ENCODE measurements at places on chromosomes 2 and 18.

- no peaks in the 10 kb centered on the region for H3K36me3 ChIP-seq
- no peak overlapping the region for H3K4me3 ChIP-seq
- H3K27me3 ChIP-seq = no peaks in the 10 kb centered on the region
- DNase-seq = no peak
Observed at GRCh38 chr2:127153691-127154158, 46.8 kb upstream of the BIN1 start.

- H3K36me3 ChIP-seq = no peaks in the 10 kb centered on the region
- H3K27ac ChIP-seq = no peak overlapping the region
- DNase-seq = no peak
- no peak overlapping the region for H3K4me3 ChIP-seq
Observed at GRCh38 chr2:128727404-128727803, 408.7 kb upstream of the HS6ST1 start.

DNA sequence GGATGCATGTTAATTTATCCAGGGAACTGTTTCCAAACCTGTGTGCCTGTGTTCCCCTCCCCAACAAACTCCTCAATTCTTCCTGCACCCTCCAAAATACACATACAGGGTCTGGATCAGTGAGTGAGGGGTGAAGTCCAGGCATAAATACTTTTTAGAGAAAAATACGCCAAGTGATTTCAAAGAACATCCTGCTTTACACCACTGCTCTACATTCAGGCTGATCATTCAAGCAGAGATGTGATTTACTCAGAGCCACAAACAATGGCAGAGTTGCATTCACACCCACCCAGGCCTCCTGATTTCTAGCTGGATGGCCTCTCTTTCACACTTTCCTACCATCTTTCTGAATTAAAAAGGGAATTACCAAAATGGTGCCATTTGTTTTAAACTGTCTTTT lies 289.5 kb upstream of the SLC14A2 start:
- H3K27ac ChIP-seq = no peak overlapping the region
- H3K27me3 ChIP-seq = no peaks in the 10 kb centered on the region
- no peaks in the 10 kb centered on the region for H3K36me3 ChIP-seq
- no peaks in the 10 kb centered on the region for H3K4me1 ChIP-seq
- DNase-seq = no peak
- H3K4me3 ChIP-seq = no peak overlapping the region

DNA sequence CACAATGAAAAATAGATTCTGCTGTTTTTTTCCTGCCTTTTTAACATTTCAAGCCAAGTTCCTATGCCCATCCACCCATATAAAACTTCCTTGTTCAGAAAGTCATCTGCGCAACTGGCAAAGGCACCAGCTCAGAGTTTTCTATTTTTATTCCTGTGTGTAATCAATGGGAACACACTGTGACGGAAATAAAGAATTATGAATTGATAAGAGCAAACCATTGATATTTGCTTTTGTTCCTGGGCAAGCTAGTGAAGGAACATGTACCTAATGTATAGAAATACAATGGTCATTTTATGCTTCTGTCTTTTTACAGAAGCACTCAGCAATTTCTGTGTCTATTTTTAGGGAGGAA lies 30.8 kb upstream of the AAK1 start:
- H3K4me3 ChIP-seq = peak overlapping the region; percentile 50
- H3K27ac ChIP-seq = peak overlapping the region; percentile 88
- no peaks in the 10 kb centered on the region for H3K27me3 ChIP-seq
- no peaks in the 10 kb centered on the region for H3K36me3 ChIP-seq

DNA sequence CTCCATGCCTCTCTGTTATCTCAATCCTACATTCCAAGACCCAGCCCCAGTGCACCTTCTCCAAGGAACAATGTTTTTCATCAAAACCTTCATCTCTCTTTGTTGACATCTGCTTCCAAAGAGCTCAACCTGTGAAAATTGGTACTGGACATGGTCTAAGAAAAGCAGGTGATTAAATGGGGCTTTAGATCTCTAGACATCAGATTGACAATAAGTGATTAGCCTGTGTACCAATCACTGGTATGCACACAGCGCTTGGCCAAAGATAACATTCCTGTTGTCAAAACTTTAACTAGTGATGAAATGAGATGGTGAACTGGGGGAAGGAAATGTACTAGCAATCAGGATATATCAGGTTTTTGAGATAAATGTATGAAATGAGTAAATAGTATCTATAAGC lies 183.3 kb downstream of the TDRD15 start:
- H3K27ac ChIP-seq = no peak overlapping the region
- H3K36me3 ChIP-seq = no peaks in the 10 kb centered on the region
- DNase-seq = no peak
- no peak overlapping the region for H3K4me3 ChIP-seq

DNA sequence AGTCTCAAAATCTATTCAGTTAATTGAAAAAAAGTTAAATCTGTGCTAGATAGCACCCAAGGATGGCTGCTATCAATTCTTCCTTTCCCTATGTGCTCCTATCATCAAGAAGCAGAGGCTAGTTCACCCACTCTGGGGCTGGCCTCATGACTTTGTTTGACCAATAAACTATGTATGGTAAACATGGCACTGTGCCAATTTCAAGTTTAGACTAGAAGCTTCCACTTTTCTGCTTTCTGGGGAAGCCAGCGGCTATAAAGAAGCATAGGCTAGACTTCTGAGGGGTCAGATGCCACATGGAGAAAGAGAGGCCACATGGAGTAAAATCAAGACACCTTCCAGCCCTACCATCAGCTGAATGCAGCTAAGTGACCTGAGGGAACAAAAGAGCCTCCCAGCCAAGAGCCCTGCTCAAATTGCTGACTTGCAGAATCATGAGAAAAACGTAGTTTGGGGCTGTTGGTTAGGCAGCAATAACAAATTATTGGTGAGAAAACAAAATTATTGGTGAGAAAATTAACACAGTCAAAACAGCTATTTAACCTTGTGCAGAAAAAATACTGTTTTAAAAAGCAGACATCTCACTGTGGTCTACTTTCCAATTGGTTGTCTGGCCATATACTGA lies 86.5 kb upstream of the SLC14A2 start:
- H3K36me3 ChIP-seq = no peaks in the 10 kb centered on the region
- no peaks in the 10 kb centered on the region for H3K27me3 ChIP-seq
- peaks cover 9% of the 10 kb centered on the region for H3K4me1 ChIP-seq
- H3K4me3 ChIP-seq = no peak overlapping the region

- H3K4me1 ChIP-seq = peaks cover 9% of the 10 kb centered on the region
- H3K27me3 ChIP-seq = no peaks in the 10 kb centered on the region
- H3K36me3 ChIP-seq = no peaks in the 10 kb centered on the region
- H3K4me3 ChIP-seq = no peak overlapping the region
- no peak for DNase-seq
Observed at GRCh38 chr2:41990688-41991087, 57.1 kb upstream of the PKDCC start.

DNA sequence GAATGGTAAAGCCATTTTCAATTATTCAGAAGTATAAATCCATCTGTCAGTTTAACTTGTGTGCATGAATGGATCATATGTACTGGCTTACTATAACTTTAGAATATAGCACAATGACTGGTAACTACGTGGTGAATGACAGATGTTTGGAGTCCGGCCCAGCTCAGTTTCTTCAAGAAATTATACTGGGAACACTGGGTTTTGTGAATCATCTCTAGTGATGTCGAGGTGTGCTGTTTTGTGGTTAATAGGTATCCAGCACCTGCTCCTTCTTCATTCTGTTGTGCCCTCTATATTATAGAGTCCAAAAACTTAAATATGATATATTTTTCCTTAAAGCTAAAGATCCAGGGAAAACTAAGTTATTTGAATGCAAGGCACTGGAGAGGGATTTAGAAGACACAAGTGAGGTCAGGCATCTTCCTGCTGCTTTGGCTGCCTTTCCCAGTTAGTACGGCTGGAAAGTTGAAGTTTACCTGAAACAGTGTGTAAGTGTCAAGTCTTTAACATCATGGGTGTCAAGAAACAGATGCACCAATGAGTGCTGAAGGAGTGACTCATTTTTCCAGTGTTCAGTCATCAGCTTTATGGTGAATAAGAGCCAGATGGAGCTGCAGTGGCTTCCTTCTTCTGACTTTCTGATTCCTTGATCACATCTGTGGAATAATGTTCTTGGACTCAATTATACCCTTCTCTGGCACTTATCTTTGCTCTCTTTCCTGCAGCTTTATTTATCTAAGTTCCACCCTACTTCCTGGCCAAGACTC lies 1079.5 kb upstream of the CELF4 start:
- no peaks in the 10 kb centered on the region for H3K4me1 ChIP-seq
- H3K4me3 ChIP-seq = no peak overlapping the region
- no peaks in the 10 kb centered on the region for H3K27me3 ChIP-seq

DNA sequence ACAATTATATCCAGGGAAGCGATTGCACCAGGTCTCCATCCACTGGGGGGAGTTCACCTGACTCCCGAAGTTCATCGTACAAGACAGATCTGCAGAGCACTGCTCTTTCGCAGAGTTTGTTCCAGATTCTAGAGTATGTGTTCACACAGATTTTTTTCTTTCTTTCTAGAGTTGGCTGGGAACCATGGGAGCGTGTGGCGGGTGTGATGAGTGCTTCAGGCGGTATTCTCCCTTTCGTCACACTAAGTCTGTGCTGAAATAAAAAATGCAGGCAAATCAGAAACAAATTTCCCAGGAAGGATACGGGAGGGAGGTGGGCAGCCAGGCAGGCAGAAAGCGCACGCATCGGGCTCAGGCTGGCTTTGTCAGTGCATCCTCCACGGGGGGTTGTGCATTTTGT lies 129.8 kb upstream of the SOX11 start:
- H3K4me3 ChIP-seq = no peak overlapping the region
- no peak overlapping the region for H3K27ac ChIP-seq
- DNase-seq = no peak
- no peaks in the 10 kb centered on the region for H3K36me3 ChIP-seq
- no peaks in the 10 kb centered on the region for H3K4me1 ChIP-seq

GRCh38 chr2:235851828-235852525 lies 316.2 kb downstream of the GBX2 start:
- no peak for DNase-seq
- H3K4me1 ChIP-seq = peaks cover 1% of the 10 kb centered on the region
- no peak overlapping the region for H3K27ac ChIP-seq
- no peak overlapping the region for H3K4me3 ChIP-seq

GRCh38 chr2:204687776-204688175 lies 142.5 kb downstream of the PARD3B start:
- H3K36me3 ChIP-seq = no peaks in the 10 kb centered on the region
- no peak for DNase-seq
- H3K4me3 ChIP-seq = no peak overlapping the region
- H3K27ac ChIP-seq = no peak overlapping the region
- peaks cover 13% of the 10 kb centered on the region for H3K4me1 ChIP-seq
- no peaks in the 10 kb centered on the region for H3K27me3 ChIP-seq

DNA sequence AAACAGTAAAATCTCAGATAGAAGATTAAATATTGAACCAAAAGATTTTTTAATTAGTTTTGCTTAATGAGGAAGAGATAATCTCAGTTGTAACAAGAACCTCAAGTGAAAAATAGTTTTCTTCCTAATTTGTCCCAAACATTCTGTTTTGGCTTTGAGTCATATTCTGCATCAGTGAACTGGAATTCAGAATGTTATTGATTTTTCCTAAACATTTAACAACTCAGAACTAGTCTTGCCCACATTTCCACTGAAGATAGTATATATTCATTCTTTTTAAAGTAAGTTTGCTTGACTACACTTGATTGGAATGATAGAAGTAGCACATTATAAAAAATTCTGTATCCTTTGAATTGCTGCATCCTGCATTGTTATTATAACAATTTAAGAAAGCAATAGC lies 85.7 kb upstream of the UGP2 start:
- H3K27ac ChIP-seq = no peak overlapping the region
- H3K27me3 ChIP-seq = no peaks in the 10 kb centered on the region
- no peaks in the 10 kb centered on the region for H3K36me3 ChIP-seq
- no peaks in the 10 kb centered on the region for H3K4me1 ChIP-seq
- H3K4me3 ChIP-seq = no peak overlapping the region
- DNase-seq = no peak

DNA sequence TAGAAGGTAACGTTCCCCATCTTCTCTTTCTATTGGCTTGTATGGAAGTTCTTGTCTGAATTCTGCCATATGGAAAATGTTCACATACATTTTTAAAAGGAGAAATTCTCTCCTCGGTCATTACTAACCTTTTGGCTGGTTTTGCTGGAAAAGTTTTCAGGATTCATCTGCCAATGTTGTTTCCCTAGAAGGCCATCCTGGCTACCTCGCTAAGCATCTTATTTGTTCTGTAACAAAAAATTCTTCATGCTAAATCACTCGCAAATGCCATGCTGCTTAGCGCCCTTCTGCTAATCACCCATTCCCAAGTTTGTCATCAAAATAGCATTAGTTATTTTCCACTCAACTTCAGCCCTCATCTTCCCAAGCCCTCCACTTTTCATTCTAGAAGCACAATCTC lies 262.0 kb downstream of the SLC8A1 start:
- H3K27me3 ChIP-seq = no peaks in the 10 kb centered on the region
- H3K4me1 ChIP-seq = no peaks in the 10 kb centered on the region
- H3K4me3 ChIP-seq = no peak overlapping the region
- H3K36me3 ChIP-seq = no peaks in the 10 kb centered on the region
- no peak overlapping the region for H3K27ac ChIP-seq
- DNase-seq = no peak

GRCh38 chr2:177282181-177282641 lies 17.7 kb upstream of the NFE2L2 start:
- peak overlapping the region; percentile 8 for H3K27ac ChIP-seq
- no peak for DNase-seq
- H3K27me3 ChIP-seq = no peaks in the 10 kb centered on the region

DNA sequence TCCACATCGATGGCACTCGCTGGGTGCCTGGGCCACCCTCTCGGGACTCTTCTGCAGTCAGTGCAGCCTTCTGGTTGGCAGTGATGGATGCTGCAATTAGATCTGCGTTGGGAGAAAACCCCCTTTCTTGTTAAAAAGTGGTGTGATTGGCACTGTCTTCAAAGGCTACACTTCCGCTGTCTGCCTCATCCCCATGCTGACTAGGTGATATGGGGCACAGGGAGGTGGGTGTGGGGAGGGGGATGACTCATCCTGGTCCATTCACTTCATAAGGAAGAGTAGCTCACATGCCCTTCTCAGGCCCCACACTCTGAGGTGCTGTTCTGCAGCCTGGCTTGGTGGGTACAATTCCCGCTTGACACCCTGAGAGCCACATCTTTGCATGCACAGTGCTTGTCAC lies 77.4 kb downstream of the THNSL2 start:
- DNase-seq = no peak
- no peaks in the 10 kb centered on the region for H3K4me1 ChIP-seq
- H3K36me3 ChIP-seq = no peaks in the 10 kb centered on the region
- no peak overlapping the region for H3K27ac ChIP-seq
- no peak overlapping the region for H3K4me3 ChIP-seq

DNA sequence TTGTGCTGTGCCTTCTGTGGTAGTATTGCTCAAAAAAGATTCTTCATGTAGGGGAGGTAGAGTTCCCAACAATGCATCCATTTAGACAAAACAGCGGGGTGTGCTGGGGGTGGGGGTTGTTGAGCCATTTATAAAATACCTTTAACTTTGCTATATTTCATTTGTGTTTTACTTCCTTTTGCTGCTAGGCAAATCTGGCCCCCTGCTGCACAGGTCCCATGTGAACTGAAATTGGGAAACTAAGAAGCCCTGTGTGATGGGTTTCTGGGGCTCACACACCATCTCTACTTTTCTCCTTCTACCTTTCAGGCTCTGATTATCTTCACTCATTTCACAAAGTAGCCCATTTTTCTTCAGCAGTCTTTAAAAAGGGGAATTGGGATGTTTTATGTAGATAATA lies 52.7 kb upstream of the ITGA4 start:
- H3K27ac ChIP-seq = no peak overlapping the region
- no peaks in the 10 kb centered on the region for H3K27me3 ChIP-seq
- no peak for DNase-seq
- H3K36me3 ChIP-seq = no peaks in the 10 kb centered on the region
- H3K4me1 ChIP-seq = no peaks in the 10 kb centered on the region

- H3K4me3 ChIP-seq = no peak overlapping the region
- H3K27ac ChIP-seq = peak overlapping the region; percentile 43
- H3K4me1 ChIP-seq = no peaks in the 10 kb centered on the region
- DNase-seq = no peak
- H3K27me3 ChIP-seq = no peaks in the 10 kb centered on the region
- H3K36me3 ChIP-seq = no peaks in the 10 kb centered on the region
Observed at GRCh38 chr18:70166668-70167067, 38.8 kb downstream of the RTTN start.
